ENCODE measurements at places on chromosomes 5 and 9.

GRCh38 chr5:178547753-178548415, 42.3 kb downstream of the COL23A1 start:
- no peak for DNase-seq

GRCh38 chr9:96202971-96203780, 98.8 kb downstream of the HSD17B3 start:
- no peak for DNase-seq

DNA sequence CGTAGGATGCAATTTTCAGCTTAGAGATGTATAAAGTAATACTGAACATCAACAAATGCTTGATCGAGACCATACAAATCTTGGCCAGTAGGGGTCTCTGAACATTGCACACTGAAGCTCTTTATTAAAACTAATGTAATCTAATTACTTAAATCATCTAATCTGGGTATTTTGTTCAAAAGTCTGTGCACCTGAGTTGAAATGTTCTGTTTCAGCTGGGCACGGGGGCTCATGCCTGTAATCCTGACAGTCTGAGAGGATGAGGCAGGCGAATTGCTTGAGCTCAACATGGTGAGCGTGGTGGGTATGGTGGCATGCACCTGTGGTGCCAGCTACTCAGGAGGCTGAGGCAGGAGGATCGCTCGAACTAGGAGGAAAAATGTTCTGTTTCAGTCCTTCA, 41.0 kb downstream of the ESM1 start:
- DNase-seq, result no peak

DNA sequence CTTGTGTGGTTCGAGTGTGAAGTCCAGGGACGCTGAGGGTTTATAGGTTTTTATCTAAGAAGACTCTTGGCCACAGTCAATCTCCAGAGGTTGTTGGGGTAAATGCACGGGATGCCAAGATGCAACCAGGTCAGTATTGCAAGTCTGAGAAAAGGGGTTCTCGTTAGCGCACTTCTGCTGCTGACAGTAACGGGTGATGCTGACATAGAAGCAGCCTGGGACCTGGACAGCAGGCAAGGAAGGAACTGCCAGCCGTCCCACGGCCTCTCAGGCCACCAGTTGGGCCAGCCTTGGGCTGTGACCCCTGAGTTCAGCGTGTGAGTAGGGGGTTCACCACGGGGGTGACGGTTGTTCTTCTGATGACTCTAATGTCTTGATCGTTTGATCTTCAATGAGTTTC, 39.0 kb downstream of the TENT4A start:
- DNase-seq, result no peak

GRCh38 chr5:174837919-174838902, 113.8 kb downstream of the MSX2 start:
- DNase-seq, result no peak

DNA sequence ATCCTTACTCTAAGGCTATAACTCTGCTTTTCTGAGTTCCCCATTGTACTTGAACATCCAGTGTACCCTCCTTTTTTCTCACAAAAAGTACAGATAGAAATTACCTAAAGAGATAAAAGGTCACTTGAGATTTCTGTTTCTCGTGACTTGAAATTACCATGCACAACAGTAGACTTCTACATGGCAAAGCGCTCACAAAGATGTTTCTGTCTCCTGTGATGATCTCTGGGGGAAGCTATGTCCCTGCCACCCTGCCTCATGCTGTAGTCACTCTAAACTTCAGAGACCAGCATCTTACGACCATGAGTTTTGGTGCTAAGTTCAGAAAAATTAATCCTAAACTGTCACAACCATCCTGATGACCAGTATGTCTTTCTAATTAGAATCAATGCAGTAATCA, 36.2 kb downstream of the NFIB start:
- DNase-seq, result no peak

GRCh38 chr5:118486647-118487225, 501.6 kb downstream of the DTWD2 start:
- no peak for DNase-seq

DNA sequence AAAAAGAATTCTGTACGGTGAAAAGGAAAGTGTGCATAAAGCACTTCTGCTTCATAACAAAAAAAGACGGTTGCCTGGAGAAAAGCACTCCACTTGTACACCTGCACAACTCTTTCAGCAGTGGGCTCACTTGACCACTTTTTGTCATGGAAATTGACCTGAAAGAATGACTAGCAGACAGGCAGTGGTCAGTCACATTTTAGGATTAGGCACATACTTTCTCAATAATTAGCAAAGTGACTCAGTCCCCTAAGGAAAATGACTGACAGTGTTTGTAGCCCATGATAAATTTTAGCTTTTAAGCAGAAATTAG, 169.3 kb downstream of the FANCC start:
- DNase-seq, result no peak

GRCh38 chr5:96977228-96977627, 41.3 kb downstream of the LNPEP start:
- DNase-seq, result no peak

- DNase-seq, result no peak
Observed at GRCh38 chr9:134870746-134871662, 9.6 kb upstream of the FCN2 start.

DNA sequence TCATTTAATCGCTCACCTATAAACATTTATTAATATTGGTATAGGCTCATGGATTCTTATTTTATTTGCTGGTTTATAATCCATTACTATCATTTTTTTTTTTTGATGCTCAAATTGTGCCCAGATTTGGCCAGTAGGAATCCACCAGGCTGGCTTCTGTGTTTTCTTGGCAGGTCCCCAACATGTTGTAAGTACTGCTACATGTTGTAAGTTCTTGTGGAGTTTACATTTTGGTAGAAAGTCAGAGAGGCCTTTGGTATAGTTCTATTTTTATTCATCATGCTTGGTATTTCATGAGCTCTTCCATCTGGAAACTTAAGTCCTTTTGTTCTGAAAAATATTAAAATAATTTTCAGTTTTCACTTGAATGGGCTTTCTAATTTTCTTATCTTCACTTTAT, 47.1 kb downstream of the MAT2B start:
- no peak for DNase-seq

DNA sequence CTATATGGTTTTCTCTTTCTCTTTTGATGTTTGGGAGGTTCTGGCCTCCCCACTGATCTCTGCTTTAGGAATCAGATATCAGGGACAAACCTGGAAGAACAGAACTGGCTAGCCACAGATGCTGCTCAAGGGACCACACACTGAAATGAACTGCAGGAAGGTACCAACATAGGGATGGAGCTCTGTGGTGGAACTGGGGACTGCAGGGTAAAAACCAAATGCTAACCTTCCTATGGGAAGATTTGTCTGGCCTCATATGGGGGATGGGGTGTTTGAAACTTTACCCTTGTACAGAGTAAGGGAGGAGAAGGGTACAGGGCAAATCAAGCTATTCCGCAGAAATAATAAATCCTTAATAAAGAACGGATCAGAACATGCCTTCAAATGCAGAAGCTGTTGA, 49.4 kb downstream of the ELOVL7 start:
- no peak for DNase-seq

- no peak for DNase-seq
Observed at GRCh38 chr5:118956727-118957126, 31.6 kb downstream of the DTWD2 start.

GRCh38 chr9:4226331-4227250, 73.3 kb downstream of the GLIS3 start:
- no peak for DNase-seq

DNA sequence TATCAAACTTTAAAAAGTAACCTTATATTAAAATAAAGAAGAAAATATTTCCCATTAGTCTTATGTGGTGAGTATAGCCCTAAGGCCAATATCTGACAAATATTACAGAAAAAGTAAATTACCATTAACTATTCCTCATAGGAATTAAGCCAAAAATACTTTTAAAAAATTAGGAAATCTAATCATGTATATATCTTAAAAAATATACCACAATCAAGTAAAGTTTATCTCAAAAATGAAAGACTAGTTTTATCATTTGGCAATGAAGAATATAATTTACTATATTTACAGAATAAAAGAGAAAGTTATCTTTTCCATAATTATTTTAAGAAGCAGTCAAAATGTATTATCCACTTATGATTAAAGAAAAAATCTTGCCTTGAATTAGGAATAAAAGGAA, 458.8 kb upstream of the ZNF462 start:
- no peak for DNase-seq

DNA sequence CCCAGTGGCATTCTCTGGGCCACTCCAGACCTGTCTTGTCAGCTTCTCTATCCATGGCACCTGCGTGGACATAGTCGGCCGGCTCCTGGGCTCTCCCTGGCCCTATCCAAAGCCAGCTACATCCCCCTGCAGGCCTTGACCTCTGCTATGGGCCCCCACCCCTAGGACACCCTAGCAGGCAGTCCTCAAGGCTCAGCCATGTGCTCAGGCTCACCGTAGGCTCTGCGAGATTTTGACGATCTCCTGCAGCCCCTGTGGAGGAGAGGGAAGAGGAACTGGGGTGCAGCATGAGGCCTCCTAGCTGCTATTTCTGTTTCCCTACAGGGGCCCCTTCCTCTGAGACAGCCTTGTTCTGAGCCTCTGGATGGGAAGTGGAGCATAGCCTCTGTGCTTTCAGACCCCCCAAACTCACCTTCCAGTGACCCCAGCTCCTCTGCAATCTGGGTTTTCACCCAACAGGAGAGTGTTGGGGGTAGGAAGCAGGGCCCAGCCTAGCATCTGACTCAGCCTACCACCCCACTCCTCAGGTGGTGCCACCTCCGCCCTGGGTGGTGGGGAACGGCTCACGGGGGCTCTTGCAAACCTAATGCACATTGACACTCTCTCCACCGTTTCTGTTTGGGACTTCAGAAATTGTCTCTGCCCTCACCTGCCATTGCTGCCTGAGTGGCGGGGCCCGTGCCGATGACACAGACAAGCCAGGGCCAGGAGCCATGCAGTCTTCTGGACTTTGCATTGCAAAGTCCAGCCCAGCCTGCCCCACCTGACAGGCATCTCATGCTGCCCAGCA, 36.7 kb downstream of the HRH2 start:
- peak; percentile 27 for DNase-seq

DNA sequence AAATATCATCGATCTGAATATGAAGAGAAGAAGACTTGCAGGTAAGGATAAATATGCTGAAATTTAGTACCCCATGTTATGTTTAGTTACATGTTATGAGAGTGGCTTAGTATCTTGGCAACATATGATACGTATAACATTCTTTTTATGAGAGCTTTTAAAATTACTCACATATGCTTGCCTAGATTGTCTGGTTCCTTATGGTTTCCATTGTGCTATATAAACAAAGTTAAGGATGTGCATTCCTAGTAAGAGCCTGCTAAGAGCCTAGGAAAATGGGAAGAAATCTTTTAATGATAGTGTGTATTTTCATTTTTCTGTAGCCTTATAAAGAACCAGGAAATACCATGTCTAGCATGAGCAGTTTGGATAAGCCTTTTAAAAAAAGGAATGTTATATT, 112.0 kb upstream of the KCNN2 start:
- DNase-seq, result no peak

- DNase-seq, result no peak
Observed at GRCh38 chr5:160158087-160158486, 38.8 kb upstream of the PWWP2A start.

DNA sequence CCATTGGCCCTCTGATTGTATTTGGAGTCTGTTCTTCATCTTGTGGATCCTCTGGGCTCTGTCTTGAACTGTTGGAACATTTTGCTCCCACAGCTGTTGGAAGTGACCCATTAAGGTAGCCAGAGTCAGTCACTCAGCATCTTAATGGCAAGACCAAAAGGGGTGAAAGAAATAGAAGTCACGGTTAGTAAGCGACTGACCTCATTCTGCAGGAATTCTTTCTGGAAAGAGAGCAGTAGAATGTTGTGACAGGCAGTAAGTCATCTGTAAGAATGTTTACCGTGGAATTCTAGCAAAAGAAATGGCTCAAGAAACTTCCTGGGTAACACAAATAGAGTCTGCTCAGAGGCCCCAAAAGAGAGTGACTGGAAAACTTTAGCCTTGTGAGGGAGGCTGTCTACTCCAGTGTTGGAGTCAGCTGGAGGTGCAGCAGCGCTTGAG, 28.6 kb upstream of the TNC start:
- DNase-seq, result no peak

GRCh38 chr9:120486347-120486746, 93.6 kb downstream of the CDK5RAP2 start:
- no peak for DNase-seq

DNA sequence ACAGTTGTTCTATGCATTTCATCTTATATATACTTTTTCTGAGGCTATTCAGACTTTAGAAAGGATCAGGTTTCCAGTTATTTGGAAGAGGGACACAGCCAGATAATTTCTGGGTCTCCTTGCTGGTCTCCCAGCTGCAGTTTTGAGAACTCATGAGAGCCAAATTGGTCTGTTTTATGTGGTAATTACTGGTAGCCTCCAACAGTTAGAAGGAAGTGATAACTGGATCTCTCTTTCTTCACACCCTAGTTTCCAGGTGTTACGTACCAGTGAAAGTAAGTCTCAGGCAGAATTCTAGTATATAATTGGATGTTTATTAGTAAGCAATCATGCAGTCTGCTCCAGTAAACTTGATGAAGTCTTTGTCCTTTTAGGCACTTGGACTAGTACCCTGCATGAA, 63.2 kb upstream of the RPS23 start:
- no peak for DNase-seq

DNA sequence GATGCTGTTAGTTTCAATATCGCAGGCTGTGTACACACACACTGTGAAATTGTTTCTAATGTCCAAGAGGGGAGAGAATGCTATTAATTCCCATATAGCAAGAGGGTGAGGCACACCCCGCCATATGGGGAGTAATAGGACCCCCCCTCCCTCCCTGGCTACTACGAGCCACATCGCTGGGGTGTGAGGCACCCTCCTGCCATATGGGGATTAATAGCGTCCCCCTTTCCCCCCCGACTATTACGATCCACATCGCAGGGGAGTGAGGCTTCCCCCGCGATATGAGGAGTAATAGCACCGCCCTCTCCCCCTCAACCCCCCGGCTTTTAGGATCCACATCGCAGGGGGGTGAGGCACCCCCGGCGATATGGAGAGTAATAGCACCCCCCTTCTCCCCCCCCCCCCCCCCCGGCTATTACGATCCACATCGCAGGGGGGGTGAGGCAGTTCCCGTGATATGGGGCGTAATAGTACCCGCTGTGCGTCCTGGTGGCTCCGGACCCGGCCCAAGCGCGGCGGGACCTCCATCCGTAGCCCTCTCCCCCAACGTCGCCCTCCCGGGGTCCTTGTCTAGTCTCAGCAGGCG, 494 bp upstream of the STK32A start:
- DNase-seq, result no peak

DNA sequence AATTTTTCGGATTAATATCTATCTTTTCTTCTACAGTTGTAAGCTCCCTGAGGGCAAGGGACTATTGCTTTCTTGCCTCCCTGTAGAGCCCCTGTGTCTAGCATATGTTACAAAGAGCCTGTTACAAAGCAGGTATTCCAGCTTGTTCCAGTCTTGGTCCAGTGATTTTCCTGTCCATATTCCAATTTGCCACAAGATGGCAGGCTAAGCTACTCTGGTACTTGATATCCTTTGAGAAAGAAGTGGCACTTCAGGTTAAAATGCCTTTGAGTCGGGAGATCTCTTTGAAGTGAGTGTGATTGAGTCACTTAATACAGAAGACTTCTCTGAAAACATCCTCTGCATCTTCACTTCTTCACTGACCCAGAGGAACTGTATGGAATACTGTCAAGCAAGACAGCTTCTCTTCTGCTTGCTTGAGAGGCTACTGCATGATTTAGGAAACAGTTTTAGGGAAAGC, 24.5 kb downstream of the CAVIN4 start:
- DNase-seq, result no peak

- DNase-seq, result no peak
Observed at GRCh38 chr9:108245331-108245730, 610.5 kb downstream of the ACTL7B start.

Measured in right cardiac atrium (tissue), 5 donors.